NT2/D1 (cell line): ENCODE measurements at places on chromosomes 12 and 14.

DNA sequence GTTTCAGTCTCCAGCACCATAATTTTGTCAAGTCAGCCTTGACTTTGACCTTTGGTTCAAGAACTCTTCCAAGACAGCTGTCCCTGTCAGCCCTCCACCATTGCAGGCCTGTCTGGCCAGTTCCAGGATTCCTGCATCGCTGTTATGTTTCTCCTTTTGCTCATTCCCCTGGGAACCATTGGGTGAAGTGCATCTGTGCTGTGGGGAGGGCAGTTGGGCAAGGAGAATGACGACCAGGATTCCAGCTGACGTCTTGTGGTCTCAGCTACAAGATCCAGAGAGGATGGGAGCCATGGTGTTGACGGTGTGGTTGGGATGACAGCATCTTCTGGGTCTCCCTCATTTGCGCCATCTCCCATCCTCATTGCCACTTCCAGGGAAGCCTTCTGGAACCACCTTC is 45.9 kb upstream of the SLC24A4 start:
- no peak for DNase-seq

GRCh38 chr12:119475650-119476049 is 117.9 kb upstream of the TMEM233 start:
- no peak for DNase-seq

GRCh38 chr14:51727526-51727925 is 75.8 kb downstream of the FRMD6 start:
- no peak for DNase-seq

- DNase-seq, result no peak
Measured at GRCh38 chr12:89857652-89858274, 149.1 kb upstream of the ATP2B1 start.

GRCh38 chr12:120247621-120248030 is 17.9 kb downstream of the PXN start:
- DNase-seq, result no peak

- DNase-seq, result no peak
Measured at GRCh38 chr14:95713596-95714371, at the start of gene TCL1A. TCL1A (minus strand) TSS chr14:95714125; CDS start chr14:95714066, 59 bp downstream.

DNA sequence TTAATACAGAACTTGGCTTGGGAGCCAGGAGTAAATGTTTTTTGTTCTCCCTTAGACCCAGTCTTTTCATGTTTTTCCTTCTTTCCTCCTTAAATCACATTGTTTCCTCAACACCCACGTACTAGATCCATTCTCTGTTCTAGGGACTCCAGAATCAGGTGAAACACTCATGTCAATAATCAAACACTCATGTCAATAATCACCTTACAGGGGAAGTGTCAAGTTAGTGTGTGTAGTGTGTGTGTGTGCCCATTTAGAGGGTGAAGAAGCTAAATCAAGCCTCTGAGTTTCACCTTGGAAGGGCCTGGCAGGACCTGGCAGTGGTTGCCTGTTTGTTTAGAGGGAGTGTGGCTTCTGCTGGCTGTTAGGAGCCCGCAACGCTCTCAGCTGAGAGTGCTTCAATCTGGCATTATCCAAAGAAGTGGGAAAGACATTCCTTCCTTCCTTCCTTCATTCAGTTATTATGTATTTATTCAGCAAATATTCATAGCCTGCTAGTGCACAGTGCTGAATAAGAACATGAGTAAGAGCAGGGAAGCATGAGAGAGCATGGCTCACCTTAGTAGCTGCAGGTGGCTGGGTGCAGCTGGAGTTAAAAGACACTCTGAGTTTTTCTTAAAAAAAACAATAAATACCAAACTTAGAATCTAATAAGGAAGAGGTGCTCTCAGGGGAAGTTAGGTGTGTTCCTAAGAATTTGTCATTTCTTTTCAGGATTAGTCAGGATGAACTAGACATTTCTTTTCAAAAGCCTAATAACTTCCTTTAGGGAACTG is 17.6 kb upstream of the EID3 start:
- no peak for DNase-seq

DNA sequence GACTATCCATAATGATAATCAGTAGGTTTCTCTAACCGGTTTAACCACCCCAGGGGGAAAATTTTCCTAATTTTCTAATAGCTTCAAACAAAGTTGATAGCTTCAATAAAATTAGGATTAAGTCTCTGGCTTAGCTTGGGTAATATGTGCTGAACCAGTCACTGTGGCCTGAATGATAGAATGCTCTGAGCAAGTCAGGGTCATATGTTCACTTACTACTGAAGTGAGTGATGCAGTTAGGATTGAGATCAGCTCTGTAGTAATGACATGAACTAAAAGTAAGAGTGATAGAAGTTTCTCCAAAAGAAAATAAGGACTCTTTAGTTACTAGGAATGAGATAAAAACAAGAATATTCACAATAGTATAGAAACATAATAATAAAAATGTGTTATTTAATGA is 32.6 kb downstream of the ETNK1 start:
- DNase-seq, result no peak
